Osteoblast (primary cell): ENCODE measurements at places on chromosomes 6 and 20. TPM values are rescaled to one million over a fixed set of nuclear protein-coding genes. Genes with fewer than 3 reads are reported as not detected.

DNA sequence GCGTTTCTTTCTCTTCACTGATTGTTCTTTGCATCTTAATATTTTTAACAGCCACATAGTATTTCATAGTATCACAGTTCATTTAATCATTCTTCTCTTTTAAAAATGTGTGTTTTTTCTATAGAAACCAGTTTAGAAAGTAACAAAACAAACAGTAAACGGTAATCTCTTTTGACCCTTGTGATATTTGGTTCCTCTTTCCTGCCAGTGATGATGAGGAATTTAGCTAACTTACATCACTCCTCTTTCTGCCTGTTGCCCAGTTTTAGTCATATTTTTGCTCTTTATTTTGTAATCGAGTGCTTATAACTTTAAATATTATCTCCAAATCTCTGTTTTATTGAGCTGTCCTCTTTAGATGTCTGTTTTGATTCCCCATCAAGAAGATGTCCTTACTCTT lies 38.1 kb upstream of the ZBTB24 start:
- H3K27me3 ChIP-seq: no peaks in the 10 kb centered on the region
- H3K36me3 ChIP-seq: no peaks in the 10 kb centered on the region
- no peak overlapping the region for H3K4me3 ChIP-seq
- H3K4me1 ChIP-seq: peaks cover 1% of the 10 kb centered on the region
- no peak overlapping the region for H3K27ac ChIP-seq

Gene NAA20
- total RNA-seq: 32.6 and 43.3 TPM in 2 replicates

Gene FRS3
- total RNA-seq: 1.5 and 1.8 TPM in 2 replicates

- H3K27ac ChIP-seq: no peak overlapping the region
- H3K27me3 ChIP-seq: peaks cover 34% of the 10 kb centered on the region
- DNase-seq: no peak
- H3K36me3 ChIP-seq: no peaks in the 10 kb centered on the region
- H3K4me3 ChIP-seq: no peak overlapping the region
Measured at GRCh38 chr20:64157878-64158277, 6.4 kb upstream of the MYT1 start.

DNA sequence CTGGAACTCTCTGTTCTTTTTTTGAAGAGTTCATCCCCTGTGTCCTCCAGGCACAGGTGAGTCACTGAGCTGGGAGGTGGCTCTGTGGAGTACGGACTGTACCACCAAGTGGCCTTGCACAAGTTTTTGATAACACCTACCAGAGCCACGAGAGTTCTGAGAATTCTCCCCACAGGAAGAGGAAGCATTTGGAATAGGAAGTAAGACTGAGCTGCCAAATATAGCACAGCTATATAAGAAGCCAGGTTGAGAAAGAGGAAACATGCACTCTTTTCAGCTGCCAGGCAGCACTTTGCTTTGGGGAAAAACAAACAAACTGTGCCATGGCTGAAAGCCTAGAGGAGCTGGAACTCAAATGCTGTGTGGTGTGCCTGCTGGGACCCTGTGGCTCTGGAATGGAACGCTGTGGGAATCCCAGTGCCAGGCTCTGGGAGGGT lies 70.8 kb upstream of the RIPOR2 start:
- DNase-seq: no peak
- no peaks in the 10 kb centered on the region for H3K27me3 ChIP-seq
- H3K27ac ChIP-seq: peak overlapping the region; percentile 43
- peaks cover 27% of the 10 kb centered on the region for H3K4me1 ChIP-seq
